Astrocyte of the spinal cord (primary cell): ENCODE measurements at places on chromosomes 3 and 15.

- DNase-seq: no peak
Observed at GRCh38 chr3:122085673-122086072, 30.5 kb downstream of the CD86 start.

DNA sequence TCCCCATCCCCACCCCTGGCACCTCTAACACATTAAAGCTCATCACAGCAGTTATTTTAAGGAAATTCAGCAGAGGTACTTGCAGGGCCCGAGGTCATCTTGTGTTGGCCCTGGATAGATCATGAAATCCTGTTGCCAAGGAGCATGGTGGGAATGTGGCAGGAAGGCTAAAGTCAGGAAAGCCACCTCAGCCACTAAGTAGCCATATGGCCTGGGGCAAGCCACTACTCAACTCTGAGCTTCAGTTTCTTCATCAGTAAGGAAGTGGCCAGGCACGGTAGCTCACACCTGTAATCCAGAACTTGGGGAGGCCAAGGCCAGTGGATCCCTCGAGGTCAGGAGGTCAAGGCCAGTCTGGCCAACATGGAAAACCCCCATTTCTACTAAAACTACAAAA, 55.9 kb downstream of the LIPC start:
- no peak for DNase-seq

- no peak for DNase-seq
Observed at GRCh38 chr15:100614336-100614735, 11.9 kb downstream of the ASB7 start.

- DNase-seq: peak; percentile 54
Observed at GRCh38 chr15:83170474-83171165, 37.0 kb downstream of the HDGFL3 start.

DNA sequence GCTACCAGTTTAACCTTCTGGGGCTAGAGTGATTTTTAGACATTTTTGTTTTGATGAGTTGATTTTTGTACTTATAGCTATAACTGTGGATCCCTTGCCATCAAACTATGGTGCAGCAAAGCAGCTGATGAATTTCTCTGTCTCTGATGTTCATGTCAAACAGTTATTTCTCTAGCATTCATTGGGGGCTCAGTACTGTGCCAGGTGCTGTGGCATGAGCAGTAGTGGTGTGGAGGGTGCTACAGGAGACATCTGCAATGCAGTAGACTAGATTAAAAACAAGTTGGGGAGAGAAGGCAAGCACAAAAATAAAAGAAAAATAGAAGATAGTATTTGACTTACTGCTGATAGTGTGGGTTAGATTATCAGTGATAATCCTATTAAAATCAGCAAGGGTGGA, 95.3 kb downstream of the AKAP13 start:
- DNase-seq: no peak

GRCh38 chr15:45391746-45392583, 13.6 kb upstream of the GATM start:
- DNase-seq: no peak

- DNase-seq: no peak
Observed at GRCh38 chr3:39445927-39446326, 21.6 kb upstream of the MOBP start.

- DNase-seq: no peak
Observed at GRCh38 chr3:64083575-64083974, 60.3 kb upstream of the PSMD6 start.

DNA sequence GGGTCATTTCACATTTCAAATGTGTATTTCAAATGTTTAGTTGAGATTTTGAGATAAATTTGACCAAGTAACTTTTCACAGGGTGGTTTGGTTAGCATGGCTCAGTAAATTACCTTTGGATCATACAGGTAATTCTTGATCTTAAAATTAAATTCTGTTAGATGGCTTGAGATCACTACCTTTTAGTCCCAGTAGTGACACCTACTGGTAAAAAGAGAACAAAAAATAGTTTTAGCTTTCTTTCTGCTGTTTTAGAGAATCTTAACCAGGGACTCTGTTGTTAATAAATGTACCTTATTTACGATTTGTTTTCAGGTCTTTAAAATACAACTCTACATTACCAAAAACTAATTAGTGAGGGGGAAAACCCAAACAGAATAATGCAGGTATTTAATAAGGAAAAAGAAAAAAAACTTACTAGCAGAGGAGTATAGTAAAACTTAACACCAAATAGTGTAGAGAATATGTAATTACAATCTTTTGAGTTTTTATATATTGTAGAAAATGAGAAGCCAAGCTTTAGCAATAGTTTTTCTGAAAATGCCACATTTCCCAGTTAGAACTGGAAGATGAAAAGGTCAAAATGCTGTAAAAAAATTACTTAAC, 620.3 kb upstream of the AGTR1 start:
- peak; percentile 70 for DNase-seq

- no peak for DNase-seq
Observed at GRCh38 chr3:105347625-105348302, 18.9 kb upstream of the ALCAM start.

DNA sequence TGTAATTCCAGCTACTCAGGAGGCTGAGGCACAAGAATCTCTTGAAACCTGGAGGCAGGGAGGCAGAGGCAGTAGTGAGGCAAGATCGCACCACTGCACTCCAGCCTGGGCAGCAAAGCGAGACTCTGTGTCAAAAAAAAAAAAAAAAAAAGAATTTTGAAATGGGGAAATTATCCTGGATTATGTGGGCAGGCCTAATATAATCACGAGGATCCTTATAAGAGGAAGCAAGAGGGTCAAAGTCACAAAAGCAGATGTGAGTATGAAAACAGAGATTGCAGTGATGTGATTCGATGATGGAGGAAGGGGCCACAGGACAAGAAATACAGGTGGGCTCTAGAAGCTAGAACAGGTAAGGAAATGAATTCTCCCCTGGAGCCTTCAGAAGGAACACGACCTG, 159.6 kb downstream of the LEKR1 start:
- DNase-seq: no peak

GRCh38 chr3:104537323-104537722, 829.4 kb upstream of the ALCAM start:
- no peak for DNase-seq
